ENCODE measurements at places on chromosomes 3 and 15. TPM values are rescaled to one million over a fixed set of nuclear protein-coding genes. Genes with fewer than 3 reads are reported as not detected.

DNA sequence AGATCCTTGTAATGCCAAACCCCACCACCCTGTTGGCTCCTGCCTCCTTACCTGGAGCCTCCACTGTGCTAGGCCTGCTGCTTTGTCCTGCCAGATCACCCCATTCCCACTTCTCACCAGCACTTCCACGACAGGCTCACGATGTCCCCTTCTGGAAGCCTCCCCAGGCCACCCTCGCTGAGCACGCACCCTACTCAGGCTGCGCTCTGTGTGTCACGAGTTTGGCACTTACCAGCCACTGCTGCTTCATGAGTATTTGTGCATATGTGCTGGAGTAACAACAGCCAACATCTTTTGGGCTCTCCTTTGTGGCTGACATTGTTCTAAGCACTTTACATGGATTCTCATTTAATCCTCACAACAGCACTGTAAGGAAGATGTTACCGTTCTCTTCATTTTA lies 58.1 kb downstream of the PDIA5 start:
- DNase-seq, result no peak

- DNase-seq, result no peak
Observed at GRCh38 chr15:86183596-86184491, 104.2 kb downstream of the AGBL1 start.

- DNase-seq, result no peak
Observed at GRCh38 chr3:46484911-46485778, 12.6 kb upstream of the RTP3 start.

- no peak for DNase-seq
Observed at GRCh38 chr3:16474216-16474615, 39.3 kb downstream of the RFTN1 start.

DNA sequence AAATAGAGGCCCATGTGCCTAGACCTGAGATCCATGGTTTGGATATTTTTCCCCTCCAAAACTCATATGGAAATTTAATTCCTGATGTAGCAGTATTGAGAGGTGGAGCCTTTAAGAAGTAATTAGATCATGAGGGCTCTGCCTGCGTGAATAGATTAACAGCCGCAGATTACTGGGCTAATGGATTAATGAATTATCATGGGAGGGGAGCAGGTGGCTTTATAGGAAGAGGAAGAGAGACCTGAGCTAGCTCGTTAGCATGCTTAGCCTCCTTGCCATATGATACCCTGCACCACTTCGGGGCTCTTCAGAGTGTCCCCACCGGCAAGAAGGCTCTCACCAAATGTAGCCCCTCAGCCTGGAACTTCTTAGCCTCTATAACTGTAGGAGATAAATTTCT lies 15.8 kb downstream of the ARHGEF26 start:
- DNase-seq, result no peak

GRCh38 chr3:130711565-130712324 lies 34.9 kb downstream of the PIK3R4 start:
- DNase-seq, result no peak

GRCh38 chr3:168545591-168545990 lies 449.9 kb upstream of the GOLIM4 start:
- DNase-seq, result no peak

- DNase-seq, result no peak
Observed at GRCh38 chr15:71078506-71079207, 36.6 kb upstream of the THSD4 start.

- DNase-seq, result peak; percentile 72
Observed at GRCh38 chr15:64911311-64912186, at the start of gene ANKDD1A. Gene ANKDD1A, plus strand, starts transcription at chr15:64911902. Its CDS starts 29 bp downstream, at chr15:64911931.

DNA sequence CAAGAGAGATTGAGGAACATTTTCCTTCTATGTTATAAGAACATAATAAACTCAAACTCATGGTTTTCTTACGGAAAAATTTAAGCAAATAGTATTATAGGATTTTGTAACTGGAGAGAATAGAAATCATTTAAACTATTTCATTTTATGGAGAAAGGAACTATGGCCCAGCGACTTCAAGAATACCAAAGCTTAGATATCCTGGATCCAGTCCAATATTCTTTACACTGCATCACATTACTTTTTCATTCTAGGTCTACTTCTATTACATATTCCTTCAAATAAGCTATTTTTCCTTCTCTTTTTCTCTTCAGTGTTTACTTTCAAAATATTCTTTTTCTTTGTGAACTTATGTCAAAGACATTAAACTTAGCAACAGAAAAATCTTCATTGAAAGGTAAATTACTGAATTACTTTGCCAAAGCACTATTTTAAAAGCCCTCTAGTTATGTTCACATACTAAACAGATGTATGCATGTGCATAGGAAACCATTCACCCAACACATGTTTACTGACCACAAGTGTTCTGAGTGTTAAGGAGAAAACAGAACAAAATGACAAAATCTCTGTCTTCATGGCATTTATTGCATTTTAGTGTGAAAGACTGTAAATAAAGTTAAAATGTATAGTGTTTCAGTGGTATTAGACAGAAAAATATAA lies 20.4 kb downstream of the KPNA4 start:
- no peak for DNase-seq

DNA sequence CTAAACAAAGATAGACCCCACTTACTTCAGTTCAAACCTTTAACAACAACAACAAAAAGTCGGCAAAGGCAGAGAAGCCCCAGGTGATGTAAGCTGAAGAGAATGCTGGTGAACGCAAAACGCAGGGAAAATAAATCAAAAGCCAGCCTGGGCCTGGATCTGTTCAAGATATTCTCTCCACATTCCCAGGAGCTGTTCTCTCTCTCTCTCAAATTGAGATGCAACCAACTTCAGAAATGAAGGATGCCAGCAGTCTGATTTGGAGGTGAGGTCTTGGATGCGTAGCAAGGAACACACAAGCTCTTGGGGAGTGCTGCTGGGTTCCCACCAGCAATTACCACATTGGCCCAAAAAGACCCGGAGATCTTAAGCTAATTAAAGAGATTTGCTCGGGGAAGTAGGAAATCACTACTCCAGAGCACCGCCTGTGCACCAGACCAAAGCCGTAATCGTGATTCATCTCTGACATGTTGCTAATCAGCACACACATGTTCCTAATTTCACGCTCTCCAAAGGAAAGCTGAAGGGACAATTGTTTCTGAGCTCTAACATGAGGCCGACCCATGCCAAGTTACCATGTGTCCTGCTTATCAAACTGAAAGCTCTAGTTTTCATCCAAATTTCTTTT lies 37.1 kb downstream of the IL17RD start:
- no peak for DNase-seq

- DNase-seq, result no peak
Observed at GRCh38 chr15:68353421-68354135, 76.0 kb downstream of the FEM1B start.

DNA sequence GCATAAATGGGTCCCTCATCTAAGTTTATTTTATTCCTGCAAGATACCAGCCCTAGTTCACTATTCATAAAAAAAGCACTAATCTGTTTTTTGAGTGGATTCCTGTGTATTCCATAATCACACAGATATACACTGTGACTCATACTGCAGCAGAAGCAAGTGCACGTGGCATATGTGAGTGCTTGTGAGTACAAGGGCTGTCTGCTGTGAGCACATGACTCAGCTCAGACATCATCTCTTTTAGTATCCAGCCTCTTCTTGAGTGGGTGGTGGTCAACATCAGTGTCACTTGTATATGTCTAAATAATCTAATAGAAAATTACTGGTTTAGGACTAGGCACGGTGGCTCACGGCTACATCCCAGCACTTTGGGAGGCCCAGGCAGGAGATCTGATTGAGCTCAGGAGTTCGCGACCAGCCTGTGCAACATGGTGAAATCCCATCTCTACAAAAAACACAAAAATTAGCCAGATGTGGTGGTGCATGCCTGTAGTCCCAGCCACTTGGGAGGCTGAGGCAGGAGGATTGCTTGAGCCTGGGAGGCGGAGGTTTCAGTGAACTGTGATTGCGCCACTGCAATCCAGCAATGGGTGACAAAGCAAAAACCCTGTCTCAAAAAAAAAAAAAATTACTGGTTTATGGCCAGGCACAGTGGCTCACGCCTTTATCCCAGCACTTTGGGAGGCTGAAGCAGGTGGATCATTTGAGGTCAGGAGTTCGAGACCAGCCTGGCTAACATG lies 49.8 kb downstream of the NIPA2 start:
- DNase-seq, result no peak

DNA sequence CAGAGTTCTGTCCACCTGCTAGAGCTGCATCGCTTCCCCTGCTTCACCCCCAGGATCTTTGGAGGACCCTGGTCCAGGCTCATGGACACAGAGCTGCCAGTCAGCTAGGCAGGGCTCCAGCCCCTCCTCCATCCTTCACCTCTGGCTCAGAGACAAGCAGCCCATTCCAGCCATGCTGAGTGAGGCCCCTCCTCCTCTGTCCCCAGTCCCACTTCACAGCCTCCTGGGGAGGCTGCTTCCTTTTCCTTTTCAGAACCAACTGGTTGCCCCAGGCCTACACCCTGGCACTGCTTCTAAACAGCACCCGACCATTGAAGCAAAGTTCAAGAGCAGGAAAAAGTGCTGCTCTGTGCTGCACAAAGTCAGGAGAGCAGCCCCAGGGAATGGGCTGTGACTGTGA lies 22.2 kb downstream of the IQSEC1 start:
- no peak for DNase-seq

DNA sequence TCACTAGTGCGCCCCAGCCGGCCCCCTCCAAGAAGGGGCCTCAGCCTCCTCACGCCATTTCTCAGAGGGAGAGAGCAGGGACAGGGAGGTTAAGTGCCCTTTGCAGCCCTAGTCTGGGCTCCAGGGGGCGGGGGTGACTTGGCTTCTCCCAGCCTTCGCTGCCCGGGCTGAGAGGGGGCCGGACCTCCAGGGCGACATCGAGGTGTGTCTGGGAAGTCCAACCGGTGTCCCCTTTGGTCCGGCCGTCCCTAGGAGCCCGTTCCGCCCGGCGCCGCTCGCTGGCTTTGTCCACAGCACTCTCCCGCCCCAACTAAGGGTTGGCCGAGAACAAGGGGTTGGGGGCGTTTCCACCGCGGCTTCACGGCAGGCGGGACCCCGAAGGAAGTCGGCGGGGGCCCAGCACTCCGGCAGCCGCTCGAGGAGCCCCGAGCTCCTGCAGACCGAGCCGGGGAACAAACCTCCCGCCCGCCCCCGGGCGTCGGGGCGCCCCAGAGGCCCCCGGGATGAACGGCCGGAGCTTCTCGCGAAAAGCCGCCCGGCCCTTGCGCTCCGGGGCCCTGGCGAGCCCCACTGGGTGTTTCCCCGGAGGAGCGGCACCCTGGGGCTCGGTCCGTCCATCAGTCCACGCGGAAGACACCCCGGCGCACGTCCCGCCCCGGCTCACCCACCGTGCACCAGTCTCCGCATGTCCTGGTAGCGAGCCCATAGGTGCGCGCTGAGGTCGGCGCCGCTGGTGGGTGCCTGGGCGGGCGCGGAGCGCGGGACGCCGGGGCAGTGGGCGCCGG lies 627 bp downstream of the NT5DC2 start:
- DNase-seq, result no peak

- no peak for DNase-seq
Observed at GRCh38 chr15:90869140-90869541, 753 bp downstream of the FURIN start.

GRCh38 chr15:92954578-92954977 lies 54.5 kb downstream of the CHD2 start:
- no peak for DNase-seq

- DNase-seq, result no peak
Observed at GRCh38 chr3:195197765-195198425, 73.1 kb downstream of the XXYLT1 start.

DNA sequence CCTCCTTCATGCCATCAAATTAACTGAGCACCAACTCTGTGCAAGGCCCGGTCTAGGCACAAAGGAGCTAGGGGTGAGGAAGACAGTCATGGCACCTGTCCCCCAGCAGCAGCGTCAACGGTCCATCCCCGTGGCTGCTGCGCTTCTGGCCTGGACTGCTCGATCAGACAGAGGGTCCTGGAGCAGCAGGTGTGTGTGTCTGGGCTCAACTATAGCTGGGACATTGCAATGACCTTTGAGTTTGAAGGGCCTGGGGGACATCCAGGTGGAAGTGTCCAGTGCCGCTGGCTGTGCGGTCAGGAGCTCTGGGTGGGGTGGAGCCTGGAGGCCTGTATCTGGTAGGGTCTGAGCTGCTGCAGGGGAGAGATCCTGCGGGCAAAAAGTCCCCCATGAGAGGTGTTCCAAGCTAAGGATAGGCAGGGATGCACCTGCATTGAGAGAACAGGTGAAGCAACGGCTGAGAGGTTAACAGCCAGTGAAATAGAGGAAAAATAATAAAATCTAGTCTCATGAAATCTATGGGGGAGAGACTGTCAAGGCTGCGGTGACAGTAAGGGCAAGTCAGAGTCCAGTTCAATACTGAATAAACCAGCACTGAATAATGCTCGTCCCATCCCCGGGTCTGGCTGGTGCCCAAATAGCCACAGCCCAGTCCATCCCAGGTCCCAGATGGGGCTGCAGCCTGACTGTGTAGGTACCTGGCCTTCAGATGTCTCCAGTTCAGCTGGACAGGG lies 25.4 kb upstream of the SLC41A3 start:
- no peak for DNase-seq

DNA sequence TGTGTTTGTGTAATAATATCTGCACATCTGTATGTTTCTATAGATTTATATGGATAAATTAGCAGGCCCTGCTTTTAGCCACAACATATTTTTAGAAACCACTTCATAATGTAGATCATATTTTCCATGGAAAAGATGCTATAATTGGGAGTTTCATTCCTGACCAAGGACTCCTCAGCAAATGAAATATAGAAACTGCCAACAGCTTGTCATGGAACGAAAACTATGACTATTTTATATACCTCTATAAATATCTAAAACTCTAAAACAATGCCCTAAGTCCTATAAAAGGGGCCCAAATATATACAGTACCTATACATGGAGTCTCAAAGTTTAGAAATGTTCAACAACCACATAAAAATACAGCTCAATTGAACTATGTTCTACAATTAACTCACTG lies 27.9 kb downstream of the EID1 start:
- no peak for DNase-seq

- DNase-seq, result no peak
Observed at GRCh38 chr3:30708472-30708871, 102.1 kb downstream of the TGFBR2 start.

Gene HRH1
- total RNA-seq, result 0.15 TPM

Gene ASB14
- total RNA-seq, result not detected

Gene ZNF80
- total RNA-seq, result 4.5 TPM

Gene GOLGA6L2
- total RNA-seq, result not detected

Gene C3orf22
- total RNA-seq, result not detected

Gene ADIPOQ
- not detected for total RNA-seq

Gene HACL1
- total RNA-seq, result 25.5 TPM

Gene TMCO5A
- not detected for total RNA-seq

Gene TAMM41
- 19.5 TPM for total RNA-seq

Gene DNAH1
- total RNA-seq, result 13.9 TPM

Gene OXSM
- 12.0 TPM for total RNA-seq

Gene ACP3
- total RNA-seq, result not detected

Gene MOBP
- total RNA-seq, result not detected

Gene LRRN1
- total RNA-seq, result 0.21 TPM

Gene STRIT1
- total RNA-seq, result not detected

Gene TTLL13
- total RNA-seq, result 1.1 TPM

Gene RPL4
- 2,722 TPM for total RNA-seq

Gene C3orf49
- total RNA-seq, result not detected

Gene SPINK8
- total RNA-seq, result not detected

Gene BCHE
- not detected for total RNA-seq
